ENCODE measurements at places on chromosomes 6 and 20. TPM values are rescaled to one million over a fixed set of nuclear protein-coding genes. Genes with fewer than 3 reads are reported as not detected.

The CGA gene
- not detected for polyA plus RNA-seq

The LIN28B gene
- polyA plus RNA-seq: 3.0 TPM

The SLC25A27 gene
- polyA plus RNA-seq: 0.98 TPM

The SRSF3 gene
- 582 TPM for polyA plus RNA-seq

The HLA-DRA gene
- not detected for polyA plus RNA-seq

The POM121L2 gene
- polyA plus RNA-seq: not detected

The CLIC5 gene
- not detected for polyA plus RNA-seq

The RNF8 gene
- 21.1 TPM for polyA plus RNA-seq

The NT5E gene
- 18.9 TPM for polyA plus RNA-seq

The LPA gene
- polyA plus RNA-seq: not detected

The PHF3 gene
- 13.9 TPM for polyA plus RNA-seq

DNA sequence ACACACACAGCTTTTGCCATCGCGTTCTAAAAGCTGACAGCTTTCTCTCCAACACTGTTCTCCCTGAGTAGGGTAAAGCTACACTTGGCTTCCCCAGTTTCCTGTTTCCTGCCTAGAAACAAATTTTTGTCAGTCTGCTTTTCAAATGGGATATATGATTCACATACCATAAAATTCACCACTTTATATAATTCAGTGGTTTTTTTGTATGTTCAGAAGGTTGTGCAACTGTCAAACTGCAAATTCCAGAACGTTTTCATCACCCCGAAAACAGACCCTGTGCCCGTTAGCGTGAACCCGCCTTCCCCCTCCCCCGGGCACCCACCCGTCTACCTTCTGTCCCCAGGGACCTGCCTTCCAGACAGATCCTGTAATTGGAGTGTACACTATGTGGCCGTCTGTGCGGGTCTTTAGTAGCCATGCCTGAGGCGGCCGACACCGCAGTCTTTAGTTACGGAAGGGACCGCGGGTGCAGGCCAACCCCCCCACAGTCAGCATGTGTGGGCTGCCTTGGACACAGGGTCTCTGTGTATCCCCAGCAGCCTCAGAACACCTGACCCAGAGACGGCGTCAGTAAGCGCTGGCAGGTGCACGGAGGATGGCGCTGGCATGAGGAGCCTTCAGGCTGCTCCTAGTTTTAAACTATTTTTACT is 16.6 kb downstream of the HRH3 start:
- DNase-seq: no peak

- no peak for DNase-seq
Measured at GRCh38 chr6:77638129-77638830, 14.6 kb upstream of the MEI4 start.

DNA sequence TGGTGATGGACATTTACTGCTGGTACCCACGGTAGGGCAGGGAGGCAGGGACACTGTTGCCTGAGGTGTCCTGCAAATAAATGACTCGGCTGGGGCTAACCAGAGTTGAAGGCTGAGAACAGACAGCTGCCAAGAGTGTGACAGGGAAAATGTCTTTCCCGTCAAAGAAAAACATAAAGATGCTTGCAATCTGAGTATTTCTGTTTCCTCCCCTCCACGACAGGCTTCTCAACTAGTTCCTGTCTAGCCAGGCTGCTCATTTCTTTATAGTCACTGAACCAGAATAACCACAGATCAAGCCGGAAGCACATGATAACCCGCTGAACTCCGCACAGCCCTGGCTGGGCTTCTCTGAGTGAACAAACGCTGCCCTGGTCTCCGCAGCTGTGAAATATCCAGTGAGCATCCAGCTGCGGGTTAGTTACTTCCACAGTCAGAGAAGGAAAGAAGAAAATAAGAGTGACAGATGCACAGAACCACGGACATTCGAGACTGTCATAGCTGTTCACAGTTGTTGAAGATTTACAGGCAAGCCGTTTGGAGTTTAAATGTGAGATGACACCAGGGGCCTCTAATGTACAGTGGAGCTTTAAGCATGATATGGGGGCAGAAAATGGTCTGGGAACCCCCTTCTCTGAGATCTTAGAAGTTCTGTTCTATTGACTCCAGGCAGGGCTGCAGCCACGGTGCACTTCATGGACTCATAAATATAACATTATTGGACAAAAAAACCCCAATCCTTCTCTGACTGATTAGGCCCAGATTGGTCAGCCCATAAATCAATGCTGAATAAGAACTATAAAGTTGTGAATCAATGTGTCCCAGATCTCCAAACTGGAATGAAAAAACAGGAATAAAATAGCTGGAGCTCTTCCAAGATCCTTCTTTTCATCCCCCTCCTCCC is 299.9 kb upstream of the SUPT3H start:
- no peak for DNase-seq

GRCh38 chr20:403582-403957 is 4.5 kb upstream of the RBCK1 start:
- no peak for DNase-seq

DNA sequence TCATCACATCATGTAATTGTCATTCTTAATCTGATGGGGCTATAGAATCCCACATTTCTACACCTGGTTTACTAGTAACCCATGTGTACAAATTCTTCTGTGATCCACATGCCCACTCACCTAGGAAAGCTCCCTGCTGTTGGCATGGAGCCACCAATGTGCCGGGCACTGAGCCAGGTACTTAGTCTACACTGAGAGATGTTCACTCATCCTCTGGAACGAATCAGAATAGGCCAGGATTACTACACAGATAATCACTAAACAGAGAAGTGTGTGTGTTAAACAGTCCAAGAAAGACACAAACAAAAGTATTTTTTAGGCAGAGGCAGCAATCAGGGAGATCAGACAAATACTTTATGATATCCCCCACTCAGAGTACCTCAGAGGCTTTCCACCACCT is 193.2 kb upstream of the VGLL2 start:
- DNase-seq: no peak

DNA sequence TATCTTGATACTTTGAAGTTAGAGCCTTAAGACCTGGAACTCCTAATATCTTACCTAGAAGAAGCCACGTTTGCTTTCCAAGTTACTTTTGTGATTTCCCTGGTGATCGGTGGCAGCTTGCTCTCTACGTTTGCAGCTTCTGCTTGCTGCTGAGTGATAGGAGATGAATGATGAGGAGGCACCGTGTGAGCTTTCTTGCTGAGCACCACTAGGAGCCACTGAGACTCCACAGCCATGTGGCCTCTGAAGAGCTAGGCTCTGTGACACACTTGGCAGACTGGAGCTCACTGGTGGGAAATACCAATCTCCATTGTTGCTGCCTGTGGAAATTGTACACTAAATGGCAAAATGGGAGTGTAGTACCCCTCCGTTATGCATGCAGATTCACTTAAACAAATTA is 161.8 kb downstream of the IBTK start:
- no peak for DNase-seq

- no peak for DNase-seq
Measured at GRCh38 chr20:2873747-2874041, 413 bp downstream of the PTPRA start.

- DNase-seq: no peak
Measured at GRCh38 chr20:35290186-35290886, 1.9 kb downstream of the FAM83C start.

DNA sequence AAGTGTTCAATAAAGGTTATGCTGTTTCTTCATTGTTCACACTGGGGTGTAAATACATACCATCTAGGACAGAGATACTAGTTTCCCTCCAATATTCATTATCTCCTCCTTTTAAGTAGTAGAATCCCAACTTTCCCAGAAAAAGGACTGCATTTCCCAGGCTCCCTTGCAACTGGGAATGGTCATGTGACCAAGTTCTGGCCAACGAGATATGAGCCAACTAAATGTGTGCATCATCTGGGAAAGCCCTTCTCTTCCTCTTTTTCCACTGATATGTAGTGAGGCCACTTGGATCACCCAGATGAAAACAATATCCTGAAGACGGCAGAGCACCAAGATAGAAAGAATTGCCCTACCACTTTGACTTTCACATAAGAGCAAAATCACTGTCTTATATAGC is 97.9 kb upstream of the PTPRT start:
- DNase-seq: no peak

DNA sequence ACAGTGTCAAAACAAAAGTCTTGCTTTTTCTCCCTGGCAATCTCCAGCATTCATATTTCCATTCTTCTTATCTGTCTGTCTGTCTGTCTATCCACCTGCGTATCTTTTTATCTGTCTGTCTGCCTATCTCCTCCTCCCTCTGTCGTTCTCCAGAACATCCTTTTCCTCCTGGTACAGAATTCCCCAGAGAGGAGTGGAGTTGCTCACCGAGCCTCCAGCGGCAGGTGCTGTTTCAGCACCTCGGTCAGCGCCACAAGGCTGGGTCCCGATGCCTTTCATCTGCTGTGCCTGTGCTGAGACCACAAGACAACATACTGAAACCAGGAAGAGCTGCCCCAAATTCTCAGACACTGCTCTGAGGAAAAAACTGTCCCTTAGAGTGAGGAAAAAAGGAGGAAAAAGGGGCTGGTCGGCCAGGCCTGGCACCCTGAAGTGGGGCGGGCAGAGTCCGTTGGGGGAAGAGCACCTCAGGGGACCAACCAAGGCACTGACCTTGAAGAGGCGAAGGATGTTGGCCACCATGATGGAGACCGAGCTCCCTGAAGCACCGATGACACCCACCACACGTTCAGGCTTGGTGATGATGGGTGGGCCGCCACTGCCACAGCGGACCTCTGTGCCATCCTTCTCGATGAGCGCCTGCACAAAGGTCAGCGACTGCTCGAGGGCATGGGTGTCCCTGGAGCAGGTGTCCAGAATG is 13.3 kb downstream of the GRM4 start:
- peak; percentile 21 for DNase-seq

DNA sequence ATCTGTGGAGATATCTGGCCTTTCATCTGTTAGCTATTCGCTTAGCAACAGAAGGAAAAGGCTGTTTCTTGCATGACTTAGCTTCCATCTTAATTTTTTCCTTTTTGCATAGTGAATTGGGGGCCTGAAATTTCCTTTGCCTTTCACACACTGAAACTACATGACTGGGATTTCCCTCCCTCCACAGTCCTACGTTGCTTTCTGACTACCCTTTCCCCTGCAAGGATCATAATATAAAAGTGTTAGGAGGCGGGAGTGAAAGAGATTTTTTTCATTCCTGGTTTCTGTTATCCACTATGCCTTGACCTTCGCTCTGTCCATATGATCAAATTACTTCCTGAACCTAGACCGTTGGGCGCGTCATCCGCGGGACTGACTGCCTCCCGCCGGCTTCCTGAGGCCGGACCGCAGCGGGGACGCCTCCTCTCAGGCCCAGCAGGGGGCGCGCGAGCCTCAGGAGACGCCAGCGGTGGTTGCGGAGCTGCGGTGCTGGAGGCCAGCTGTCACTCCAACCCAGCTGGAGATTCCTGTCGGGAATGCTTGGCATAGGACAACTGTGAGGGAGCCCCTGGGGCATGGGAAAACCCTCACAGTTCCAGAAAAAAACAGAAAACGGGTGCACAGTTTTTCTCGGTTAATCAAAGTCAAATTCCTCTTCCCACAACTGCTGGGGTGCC is 55.6 kb downstream of the MEP1A start:
- peak; percentile 29 for DNase-seq

DNA sequence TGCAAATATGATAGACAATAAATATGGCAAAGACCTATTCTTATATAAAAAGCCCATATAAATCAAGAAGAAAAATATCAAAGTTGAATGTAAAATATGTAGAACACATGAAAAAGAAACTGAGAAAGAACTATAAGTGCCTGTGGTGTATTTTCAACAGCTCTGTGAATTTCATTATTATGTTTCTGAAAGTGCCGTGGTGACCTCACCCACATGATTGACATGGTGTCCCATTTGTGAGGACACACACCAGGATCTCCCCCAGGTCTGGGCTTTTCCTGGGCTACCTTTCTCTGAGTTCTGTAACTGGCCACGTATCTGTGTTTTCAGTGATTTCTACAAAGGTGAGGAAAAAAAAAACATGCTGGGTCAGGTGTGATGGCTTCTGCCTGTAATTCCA is 86.7 kb downstream of the BMP6 start:
- no peak for DNase-seq

DNA sequence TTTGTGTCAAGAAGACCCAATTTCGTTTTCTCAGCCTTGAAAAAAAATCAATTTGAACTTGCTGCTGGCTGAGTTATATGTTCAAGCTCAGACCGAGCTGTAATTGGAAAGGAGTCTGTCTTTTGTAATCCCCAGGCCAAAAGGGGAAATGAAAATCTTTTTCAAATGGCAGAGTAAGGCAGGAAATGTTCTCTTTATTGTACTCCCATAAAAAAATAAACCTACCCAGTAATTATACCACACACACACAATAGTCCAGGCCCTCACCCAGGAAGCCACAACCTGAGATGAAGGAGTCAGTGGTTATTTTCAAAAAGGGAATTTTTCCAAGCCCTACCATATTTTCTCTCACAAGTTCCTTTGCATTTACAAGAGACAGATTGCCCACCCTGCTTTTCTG is 45.3 kb downstream of the CLIC5 start:
- DNase-seq: no peak

DNA sequence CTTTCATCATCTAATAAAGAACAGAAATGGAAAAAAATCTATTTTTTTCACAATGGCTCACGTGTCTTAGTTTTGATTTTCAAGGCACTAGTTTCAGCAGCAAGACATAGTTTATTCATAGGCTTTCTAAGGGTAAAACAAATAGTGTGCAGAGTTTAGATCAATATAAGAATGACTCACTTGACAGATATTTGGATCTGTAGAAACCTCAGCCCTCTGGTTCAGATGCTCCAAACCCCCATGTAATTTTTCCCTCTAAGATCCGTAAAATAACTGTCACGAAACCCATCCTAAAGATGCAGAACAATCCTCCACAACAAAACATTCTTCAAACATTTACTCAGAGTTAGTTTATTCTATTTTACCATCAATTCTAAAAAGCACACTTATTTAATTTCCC is 43.4 kb downstream of the IYD start:
- no peak for DNase-seq

DNA sequence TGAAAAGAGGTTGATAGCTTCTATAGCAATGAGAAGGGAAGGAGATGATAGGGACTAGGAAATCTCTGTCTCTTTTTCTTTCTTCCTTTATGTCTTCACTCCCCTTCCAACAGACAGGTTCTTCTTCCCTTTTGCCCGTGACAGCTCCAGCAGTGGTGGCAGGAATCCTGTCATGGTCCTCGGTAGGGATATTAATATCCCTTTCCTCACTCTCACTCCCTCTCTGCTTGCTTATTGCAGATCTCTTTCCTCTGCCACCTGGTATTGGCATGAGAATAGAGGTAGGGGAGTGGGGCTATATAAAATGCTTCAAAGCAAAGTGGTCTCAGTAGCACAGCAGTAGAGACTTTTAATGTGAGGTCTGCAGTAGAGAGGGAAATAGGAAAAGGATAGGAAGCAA is 19.7 kb downstream of the RAD21L1 start:
- no peak for DNase-seq

DNA sequence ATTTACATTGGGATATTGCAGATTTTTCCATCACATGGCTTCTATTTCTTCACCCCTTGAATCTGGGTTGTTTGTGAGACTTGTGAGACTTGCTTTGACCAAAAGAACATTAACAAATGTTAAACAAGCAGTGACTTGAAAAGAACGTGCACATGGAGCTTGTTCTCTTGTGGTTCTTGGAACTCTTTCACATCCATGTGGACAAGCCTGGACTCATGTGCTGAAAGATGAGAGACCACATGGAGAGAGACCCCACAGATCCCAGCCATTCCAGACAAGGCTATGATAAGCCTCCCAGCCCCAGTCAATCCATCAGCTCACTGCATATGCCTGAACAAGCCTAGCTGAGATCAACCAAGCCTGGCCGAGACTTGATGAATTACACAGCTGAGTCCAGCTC is 1365.7 kb upstream of the GJE1 start:
- no peak for DNase-seq

- DNase-seq: no peak
Measured at GRCh38 chr20:17189976-17190695, 36.7 kb upstream of the PCSK2 start.

Measured in A549 (cell line).